Islet precursor cell (in vitro differentiated cells): ENCODE measurements at places on chromosomes 6 and 20.
A peak's percentile ranks its signal among the peaks of the same experiment; 100 is the strongest.

- DNase-seq, result no peak
These were observed 261.4 kb downstream of the ZFAND3 start for GRCh38 chr6:38080889-38081288.

DNA sequence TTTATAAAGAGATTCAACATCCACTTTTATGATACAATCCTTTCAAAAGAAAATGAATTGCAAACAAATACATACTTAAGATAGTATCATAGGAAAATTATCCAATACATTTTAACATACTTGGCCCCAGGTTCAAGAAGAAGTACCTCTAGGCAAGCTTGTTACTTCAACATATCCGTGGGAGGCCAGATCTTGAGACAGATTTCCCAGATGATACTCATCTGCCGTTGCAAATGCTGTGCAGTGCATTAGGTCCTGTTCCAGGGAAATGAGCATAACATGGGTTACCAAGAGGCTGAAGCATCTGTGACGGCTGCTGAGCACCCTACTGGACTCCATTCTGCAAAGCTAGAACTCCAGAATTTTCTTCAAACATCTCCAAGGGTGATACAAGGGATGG, 15.6 kb downstream of the RMND1 start:
- no peak for DNase-seq

DNA sequence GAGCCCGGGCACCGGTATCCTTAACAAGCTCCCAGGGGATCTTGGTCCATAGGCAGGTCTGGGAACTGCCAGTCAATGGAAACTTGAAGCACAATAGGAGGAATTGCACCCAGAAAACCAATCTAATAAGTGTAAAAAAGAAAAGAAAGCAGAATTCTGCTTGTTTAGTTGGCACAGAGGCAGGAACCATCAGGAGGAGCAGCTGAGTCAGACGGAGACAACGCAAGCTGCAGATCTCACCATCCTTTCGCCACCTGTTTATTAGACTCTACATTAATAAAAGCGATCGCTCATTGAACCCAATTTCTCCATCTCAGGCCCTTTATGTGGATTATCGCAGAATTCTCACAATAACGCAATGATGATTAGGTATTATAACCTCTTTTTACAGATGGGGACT, 9.8 kb downstream of the ZFP64 start:
- DNase-seq, result no peak

DNA sequence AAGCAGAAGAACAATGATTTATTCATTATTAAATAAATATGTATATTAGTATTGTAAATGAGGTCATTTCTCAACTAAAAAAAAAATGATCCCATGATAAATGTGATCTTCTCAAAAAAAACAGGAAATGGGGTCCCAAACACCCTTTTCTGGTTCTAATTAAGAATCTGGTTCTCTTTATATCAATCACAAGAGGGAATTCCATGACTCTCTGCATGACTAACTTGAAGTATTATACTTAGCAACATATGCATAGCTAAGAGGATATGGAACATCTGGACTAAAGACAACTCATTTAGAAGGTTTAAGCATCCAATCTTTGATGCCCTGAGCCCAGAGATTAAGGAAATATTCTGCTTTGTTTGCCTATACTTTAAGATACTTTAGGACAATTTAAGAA, 89.7 kb upstream of the EMILIN3 start:
- no peak for DNase-seq

DNA sequence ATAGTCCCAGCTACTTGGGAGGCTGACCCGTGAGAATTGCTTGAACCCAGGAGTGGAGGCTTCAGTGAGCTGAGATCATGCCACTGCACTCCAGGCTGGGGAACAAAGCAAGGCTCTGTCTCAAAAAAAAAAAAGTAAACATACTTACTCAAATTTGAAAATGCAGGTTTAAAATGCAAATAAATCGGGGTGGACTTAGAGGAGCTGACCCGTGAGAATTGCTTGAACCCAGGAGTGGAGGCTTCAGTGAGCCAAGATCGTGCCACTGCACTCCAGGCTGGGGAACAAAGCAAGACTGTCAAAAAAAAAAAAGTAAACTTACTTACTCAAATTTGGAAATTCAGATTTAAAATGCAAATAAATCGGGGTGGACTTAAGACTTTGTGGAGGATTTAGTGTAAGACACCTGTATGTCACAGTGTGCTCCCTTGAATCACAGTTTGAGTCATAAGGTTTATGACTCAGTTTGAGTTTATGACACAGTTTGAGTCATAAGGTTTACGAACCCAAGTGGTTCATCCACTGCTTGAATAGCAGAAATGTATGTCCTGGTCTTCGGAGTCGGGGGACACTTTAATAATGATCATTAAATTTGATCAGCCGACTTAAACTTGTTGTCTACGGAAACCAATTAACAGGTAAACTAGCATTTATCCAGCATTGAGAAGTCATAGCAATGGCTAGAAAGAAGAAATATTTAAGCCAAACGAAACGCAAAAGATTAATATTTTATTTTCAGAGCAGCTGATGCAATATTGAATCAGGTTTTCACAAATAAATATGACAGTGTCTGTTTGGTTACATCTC, 6.8 kb upstream of the MRPS10 start:
- no peak for DNase-seq

- no peak for DNase-seq
These were observed 40.0 kb downstream of the SF3B5 start for GRCh38 chr6:144055121-144055931.

DNA sequence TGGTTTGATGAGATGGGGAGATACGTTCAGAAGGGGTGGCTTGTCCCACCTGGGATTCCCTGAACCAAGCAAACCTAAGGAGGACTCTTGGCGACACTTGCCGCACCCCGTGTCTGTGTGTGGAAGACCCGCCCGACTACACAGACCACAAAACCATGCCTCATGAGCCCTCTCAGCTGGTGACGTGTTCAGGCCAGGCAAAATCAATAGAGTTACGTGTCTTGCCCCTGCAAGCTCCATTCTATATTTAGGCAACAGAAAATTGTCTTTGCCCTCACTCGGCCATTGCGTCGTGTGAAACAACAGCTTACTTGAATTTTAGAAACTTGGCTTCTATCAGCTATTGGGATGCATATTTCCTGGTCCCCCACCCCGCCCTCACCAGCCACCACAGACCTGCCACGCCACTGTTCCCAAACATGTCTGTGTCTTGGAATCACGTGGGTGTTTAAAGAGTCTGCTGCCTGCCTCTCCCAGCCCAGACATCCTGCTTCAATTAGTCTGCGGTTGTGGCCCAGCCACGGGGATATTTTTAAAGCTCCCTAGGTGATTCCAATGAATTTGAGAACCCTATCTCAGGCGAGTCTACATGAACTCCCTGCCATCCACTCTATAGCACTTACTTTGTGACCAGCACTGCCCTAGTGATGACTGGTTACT, 279.2 kb upstream of the EXOC2 start:
- DNase-seq, result no peak

DNA sequence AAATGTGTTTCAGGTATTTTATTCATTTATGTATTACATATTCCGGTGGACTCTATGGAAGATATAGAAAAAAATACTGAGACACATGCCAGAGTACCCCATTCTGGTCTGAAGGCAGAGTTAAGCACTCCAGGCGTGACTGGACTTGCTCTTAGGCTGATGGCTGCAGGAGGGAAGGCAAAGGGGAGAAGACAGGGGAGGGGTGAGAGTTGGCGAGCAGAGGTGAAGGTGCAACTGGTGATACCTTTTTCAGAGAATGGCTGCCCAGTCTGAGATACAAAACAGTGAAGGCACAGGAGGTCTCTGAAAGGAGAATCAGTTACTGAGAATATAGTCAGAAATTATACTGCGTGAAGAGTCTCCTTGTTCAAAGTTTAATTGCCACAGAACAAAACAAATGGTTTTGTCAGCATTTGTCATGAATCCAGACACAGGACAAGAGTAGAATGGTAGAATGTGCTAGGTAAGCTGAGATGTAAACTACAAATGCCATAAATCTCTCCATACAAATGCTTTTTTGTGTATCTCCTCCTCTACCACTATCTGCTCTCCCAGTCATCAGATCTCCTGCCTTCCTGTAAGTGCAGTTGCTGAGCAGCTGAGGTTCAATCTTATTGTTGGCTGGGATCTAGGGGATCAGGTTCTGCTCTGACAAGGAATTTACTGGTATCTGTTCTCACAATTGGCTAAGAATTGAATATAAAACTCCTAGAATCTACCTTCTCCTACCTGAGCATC, 104.2 kb upstream of the DST start:
- DNase-seq, result peak; percentile 80

- DNase-seq, result peak; percentile 57
These were observed 136.0 kb upstream of the NRSN1 start for GRCh38 chr6:23989885-23990533.

DNA sequence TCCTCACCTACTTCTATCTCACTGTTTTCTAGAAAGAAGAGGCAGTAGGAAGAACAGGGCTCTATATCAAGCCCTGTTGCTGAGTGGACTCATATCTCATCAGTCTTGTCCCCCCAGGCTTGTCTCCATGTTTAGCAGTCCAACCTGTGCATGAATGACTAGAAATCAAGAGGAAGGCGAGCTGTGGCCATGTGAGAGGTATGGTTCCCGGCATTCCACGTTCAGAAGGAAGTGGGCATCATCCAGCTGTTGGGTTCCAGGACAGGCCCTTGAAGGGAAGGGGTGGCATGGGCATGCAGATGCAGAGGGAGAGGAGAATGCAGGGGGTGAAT, 176.6 kb downstream of the MRPL14 start:
- peak; percentile 39 for DNase-seq
